ENCODE measurements at places on chromosomes 7 and 10.

DNA sequence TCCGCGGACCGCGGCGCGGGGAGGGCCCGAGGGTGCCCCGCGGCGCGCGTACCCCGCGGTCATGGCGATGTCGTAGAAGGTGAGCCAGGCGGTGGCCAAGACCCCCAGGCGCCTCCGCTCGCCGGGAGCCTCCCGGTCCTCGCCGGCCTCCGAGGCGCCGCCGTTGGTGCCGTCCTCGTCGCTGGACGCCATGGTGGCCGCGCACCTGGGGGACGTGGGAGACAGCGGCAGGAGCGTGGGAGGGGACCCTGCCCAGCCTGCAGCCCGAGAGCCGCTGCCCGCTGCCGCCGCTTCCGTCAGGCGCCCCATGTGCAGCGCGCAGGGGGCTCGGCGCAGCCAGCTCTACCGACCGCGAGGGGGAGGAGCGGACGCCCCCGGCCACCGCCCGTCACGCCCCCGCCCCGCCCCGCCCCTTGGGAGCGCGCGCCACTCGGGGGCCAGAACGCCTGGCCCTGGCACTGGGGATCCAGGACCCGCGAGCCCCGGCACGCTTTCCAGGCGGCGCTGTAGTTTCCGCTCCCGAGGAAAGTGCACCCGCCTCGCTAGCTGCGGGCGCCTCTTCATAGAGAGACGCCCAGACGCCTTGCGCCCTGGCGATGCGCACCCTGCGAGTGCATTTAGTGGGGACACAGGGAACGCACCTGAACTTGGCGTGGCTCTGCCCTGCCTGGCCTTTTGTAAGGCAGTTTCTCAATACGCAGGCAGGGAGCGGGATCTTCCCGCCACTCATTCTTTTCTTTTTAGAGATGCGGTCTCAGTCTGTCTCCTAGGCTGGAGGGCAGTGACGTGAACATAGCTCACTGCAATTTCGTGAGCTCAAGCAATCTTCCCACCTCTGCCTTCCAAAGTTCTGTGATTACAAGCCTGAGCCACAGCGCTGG lies at the start of gene HACD1:
HACD1 (minus strand) TSS at position 344 of the 881 bp plus-strand sequence; CDS start at position 309, 35 bp downstream.
- peak; percentile 78 for DNase-seq

DNA sequence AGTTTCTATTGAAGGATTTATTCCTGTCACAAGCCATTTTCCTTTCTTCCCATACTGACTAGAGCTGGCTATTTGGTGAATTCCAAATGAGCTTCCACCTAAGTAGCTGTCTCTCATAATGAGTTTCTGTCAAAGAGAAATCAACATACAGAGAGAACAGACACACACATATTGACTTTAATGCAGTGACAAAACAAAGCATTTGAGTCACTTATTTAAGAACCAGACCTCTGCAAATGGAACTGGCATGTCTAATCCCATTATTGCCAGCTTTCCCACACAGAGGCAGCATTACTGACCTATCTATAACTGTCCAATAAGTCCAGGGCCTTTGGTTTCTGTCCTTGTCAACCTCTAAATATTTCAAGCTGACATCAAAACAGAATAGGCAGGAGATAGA lies 179.3 kb upstream of the CSTF2T start:
- DNase-seq, result no peak

DNA sequence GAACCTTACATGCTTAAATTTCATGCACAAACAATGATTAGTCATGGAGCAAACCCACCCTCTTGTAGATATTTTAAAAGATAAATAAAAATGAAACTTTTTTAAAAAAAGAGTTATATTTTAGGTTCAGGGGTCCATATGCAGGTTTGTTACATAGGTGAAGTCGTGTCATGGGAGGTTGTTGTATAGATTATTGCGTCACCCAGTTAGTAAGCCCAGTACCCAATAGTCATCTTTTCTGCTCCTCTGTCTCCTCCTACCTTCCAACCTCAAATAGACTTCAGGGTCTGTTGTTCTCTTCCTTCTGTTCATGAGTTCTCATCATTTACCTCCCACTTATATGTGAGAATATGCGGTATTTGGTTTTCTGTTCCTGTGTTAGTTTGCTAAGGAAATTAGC lies 486.6 kb downstream of the PCDH15 start:
- no peak for DNase-seq

DNA sequence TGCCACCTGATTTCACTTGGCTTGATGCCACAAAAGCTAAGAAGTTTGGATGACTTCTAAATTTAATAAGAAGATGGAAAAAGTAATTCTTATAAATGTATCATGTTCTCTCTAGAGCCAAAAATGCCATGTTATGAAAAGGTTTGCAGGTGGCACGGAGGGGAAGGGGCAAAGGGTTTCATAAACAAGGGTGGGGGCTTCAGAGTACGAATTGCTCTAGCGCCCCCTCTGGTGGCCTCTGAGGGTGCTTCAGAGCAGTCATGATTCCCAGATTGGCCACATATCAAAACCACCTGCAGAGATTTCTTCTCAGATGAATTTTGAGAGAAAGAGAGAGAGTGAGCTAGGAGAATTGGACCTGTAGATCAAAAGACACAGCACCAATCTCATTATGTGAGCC lies 208.6 kb upstream of the YAE1 start:
- no peak for DNase-seq

GRCh38 chr10:118692872-118693271 lies 61.9 kb downstream of the CACUL1 start:
- peak; percentile 48 for DNase-seq

Data from NCI-H446 (cell line).